ENCODE measurements at places on chromosomes 11 and 22. TPM values are rescaled to one million over a fixed set of nuclear protein-coding genes. Genes with fewer than 3 reads are reported as not detected.

- no peak for DNase-seq
Measured at GRCh38 chr11:45777127-45777969, 27.6 kb upstream of the SLC35C1 start.

GRCh38 chr11:75667255-75667830 lies 1.5 kb downstream of the MAP6 start:
- DNase-seq: peak; percentile 13

ANO1 gene
- not detected for total RNA-seq

DNA sequence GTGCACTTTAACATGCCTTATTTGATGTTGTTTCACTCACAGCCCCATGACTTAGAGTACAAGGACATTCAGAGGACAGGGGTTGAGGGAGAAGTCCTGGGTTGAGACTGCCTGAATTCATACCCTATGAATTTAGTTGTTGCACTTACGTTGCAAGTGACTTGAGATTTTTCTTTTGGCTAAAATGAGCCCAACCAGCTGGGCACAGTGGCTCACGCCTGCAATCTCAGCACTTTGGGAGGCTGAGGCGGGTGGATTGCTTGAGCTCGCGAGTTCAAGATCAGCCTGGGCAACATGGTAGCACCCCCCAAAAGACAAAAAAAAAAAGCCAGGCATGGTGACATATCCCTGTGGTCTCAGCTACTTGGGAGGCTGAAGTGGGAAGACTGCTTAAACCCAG lies 7.3 kb upstream of the GRK3 start:
- DNase-seq: no peak

DNA sequence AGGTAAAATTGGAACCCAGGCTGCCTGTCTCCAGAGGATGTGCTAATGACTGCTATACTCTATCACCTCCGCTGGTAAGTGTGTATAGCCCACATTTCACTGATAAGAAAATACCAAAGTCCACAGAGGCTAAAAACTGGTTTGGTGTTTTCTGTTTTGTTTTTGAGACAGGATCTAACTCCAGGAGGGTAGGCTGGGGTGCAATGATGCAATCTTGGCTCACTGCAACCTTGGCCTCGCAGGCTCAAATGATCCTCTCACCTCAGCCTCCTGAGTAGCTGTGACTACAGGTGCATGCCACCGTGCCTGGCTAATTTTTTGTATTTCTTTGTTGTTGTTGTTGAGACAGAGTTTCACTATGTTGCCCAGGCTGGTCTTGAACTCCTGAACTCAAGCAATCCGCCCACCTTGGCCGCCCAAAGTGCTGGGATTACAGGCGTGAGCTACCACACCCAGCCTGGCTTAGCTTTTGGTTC lies 409.8 kb downstream of the LARGE1 start:
- no peak for DNase-seq

GRCh38 chr11:61737131-61737530 lies 15.3 kb upstream of the MYRF start:
- no peak for DNase-seq

CCDC116 gene
- total RNA-seq: 0.13 TPM

DNA sequence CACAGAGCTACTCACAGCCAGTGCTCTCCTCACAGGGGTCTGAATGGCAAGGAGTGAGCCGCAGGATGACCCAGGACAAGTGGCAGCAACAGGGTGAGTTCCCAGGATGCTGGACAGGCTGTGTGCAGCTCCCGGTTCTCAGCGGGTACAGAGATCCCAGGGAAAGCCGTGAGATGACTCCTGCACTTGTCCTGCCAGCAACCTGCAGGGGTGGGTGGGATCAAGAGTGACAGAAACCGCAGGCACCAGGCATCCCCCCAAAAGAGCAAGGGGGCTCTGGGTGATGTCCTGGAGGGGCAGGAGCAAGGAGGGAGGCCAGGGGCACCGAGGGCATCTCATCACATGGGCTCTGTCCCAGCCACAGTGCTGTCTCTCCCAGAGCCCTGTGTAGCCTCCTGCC lies 15.9 kb upstream of the PRODH start:
- no peak for DNase-seq

DGCR8 gene
- total RNA-seq: 20.9 TPM

GRCh38 chr11:122655527-122656072 lies at the start of gene UBASH3B:
UBASH3B (plus strand) TSS chr11:122655722; CDS start chr11:122656050, 328 bp downstream.
- DNase-seq: no peak

DNA sequence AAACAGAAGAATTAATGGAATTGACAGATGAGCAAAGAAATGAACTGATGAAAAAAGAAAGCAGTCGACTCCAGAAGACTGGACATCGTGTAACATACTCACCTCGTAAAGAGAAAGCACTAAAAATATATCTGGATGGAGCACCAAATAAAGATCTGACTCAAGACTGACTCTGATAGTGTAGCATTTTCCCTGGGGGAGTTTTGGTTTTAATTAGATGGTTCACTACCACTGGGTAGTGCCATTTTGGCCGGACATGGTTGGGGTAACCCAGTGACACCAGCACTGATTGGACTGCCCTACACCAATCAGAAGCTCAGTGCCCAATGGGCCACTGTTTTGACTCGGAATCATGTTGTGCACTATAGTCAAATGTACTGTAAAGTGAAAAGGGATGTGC lies 52.4 kb downstream of the DKK3 start:
- DNase-seq: no peak

CYP2R1 gene
- 6.8 TPM for total RNA-seq

DNA sequence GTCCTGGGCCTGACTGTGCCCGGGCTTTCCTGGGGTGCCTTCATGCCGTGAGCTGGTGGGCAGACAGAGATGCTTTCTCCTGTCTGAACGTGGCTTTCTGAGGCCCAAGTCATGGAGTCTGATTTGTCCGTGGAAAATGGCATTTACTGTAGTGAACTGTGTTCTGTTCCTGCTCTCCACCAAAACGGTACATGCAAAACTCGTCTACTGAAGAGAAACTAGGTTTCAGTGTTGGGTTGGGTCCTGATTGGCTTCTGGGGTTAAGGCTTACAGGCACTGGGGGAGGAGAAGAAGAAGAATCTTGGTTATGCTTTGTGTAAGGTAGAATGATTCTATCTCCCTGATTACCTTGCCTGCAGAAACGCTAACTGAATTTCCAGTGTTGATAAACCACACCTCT lies 541.7 kb downstream of the NTM start:
- no peak for DNase-seq

TMEM25 gene
- 15.8 TPM for total RNA-seq

LRRC74B gene
- total RNA-seq: not detected

APOL4 gene
- 3.6 TPM for total RNA-seq

DNA sequence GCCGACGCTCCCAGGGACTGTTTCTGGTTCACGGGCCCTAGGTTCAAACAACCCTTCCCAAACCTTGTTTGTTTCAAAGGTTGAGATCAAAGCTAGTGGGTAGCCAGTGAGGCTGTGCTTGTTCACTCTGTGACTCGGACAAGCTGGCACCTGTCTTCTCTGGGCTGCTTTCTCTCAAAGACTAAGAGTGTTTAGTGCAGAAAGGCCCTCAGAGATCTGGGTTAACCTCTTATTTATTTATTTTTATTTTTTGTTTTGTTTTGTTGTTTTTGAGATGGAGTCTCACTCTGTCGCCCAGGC lies 13.0 kb upstream of the MALAT1 start:
- no peak for DNase-seq

INPP5J gene
- total RNA-seq: 0.25 TPM

DNA sequence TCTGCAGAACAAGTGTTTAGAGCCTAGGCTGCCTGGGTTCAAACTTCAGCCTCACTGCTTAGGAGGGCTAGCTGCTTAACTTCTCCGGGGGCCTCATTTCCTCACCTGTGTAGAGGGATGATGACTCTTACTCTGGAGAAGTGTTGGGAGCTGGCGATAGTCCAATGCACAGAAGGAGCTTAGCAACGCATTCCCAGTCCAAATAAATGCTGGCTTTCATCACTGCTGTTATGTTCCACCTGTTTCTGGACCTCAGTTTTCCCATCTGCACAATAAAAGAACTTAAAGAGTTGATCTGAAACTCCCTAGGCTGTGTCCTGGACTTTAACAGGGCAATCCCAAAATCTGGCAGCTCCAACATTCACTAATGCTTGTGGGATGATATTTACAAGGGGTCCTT lies 337.8 kb downstream of the MIAT start:
- no peak for DNase-seq

DNA sequence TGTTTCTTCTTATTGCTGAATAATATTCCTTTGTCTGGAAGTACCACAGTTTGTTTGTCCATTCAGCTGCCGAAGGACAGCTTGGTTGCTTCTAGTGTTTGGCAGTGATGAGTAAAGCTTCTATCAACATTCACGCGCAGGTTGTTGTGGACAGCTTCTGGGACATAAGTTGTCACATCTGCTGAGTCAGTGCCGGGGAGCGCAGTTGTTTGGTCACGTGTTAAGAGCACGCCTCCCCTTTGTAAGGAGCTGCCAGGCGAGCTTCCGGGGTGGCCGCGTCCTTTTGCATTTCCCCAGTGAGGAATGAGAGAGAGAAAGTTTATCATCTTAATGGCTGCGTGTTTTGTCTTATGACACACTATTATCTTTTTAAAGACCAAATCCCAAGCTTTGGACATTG lies 30.3 kb downstream of the SAMM50 start:
- no peak for DNase-seq

DNA sequence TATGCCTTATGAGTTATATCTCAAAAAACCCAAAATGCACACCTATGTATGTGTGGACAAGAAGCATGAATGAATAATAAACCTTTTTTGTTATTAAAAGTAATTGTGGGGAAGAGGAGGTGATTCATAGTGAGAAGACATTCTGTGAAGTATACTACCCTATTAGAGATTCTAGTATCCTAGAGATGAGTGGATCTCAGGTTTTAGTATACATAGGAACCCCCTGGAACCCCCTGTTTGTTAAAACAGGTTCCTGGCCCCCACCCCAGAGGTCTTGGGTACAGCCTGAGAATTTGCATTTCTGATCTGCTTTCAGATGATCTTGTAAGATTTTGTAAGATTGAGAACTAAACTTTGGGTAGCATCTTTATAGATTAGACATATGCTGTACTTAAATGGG lies 17.5 kb downstream of the NUCB2 start:
- no peak for DNase-seq

- DNase-seq: no peak
Measured at GRCh38 chr22:37244922-37245722, 1.1 kb upstream of the RAC2 start.

RIC8A gene
- 126 TPM for total RNA-seq

- no peak for DNase-seq
Measured at GRCh38 chr11:67300756-67301312, 2.5 kb upstream of the SSH3 start.

OR5P2 gene
- not detected for total RNA-seq

DNA sequence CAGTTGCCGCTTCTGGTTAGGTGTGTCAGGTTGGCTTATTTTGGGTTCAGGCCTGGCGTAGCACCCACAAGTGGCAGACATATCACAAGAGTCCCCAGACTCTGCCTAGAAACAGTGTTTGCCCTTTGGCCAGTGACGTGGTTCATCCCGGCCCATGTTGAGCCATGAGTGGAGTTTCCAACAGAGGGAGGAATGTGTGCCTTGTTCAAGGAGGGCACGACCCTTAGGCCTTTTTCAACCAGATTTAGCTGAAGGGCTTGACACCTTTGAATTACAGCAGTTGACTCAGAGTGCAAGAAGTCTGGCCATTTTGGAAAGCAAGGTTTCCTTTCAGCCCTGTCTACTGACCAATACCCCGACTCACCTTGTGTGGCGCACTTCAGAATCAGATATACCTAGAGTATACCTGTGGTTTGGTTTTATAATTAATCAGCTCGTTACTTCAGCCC lies 15.1 kb upstream of the AIFM3 start:
- no peak for DNase-seq
